ENCODE measurements at places on chromosomes 4 and X.
A peak's percentile ranks its signal among the peaks of the same experiment; 100 is the strongest.

- DNase-seq, result peak; percentile 40
Measured at GRCh38 chr4:15470128-15470475, 420 bp downstream of the CC2D2A start.

DNA sequence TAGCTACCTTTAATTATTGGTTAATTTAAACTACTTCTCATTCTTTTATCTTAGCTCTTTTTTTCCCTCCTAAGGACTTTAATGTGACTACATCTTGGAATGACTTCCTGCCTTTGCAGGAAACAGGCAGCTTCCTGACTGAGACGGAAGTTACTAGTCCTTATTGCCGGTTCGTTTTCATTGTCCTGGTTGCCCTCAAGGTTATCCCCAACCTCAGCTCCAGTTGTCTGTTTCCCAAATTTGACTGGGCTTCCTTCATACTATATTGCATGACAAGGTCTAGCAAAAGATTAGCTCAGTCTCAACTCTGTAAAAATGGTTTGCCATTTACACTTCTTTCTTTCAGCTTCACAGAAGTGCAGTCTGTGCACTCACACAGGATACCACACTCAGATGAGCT is 109.9 kb upstream of the DDX53 start:
- DNase-seq, result no peak

- no peak for DNase-seq
Measured at GRCh38 chr4:30295652-30296051, 424.5 kb upstream of the PCDH7 start.

DNA sequence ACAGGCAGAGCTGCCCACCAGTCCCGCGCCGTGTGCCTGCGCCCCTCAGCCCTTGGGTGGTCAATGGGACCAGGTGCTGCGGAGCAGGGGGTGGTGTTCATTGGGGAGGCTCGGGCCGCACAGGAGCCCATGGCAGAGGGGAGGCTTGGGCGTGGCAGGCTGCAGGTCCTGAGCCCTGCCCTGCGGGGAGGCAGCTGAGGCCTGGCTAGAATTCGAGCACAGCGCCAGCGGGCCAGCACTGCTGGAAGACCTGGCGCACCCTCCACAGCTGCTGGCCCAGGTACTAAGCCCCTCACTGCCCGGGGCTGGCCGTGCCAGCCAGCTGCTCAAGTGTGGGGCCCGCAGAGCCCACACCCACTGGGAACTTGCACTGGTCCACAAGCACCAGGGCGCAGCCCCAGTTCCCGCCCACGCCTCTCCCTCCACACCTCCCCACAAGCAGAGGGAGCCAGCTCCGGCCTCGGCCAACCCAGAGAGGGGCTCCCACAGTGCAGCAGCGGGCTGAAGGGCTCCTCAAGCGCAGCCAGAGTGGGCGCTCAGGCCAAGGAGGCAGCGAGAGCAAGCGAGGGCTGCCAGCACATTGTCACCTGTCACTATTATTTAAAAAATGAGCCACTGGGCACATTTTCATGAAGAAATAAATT is 645.8 kb downstream of the CENPC start:
- DNase-seq, result no peak

- no peak for DNase-seq
Measured at GRCh38 chrX:70426286-70427278, 3.5 kb downstream of the GDPD2 start.

DNA sequence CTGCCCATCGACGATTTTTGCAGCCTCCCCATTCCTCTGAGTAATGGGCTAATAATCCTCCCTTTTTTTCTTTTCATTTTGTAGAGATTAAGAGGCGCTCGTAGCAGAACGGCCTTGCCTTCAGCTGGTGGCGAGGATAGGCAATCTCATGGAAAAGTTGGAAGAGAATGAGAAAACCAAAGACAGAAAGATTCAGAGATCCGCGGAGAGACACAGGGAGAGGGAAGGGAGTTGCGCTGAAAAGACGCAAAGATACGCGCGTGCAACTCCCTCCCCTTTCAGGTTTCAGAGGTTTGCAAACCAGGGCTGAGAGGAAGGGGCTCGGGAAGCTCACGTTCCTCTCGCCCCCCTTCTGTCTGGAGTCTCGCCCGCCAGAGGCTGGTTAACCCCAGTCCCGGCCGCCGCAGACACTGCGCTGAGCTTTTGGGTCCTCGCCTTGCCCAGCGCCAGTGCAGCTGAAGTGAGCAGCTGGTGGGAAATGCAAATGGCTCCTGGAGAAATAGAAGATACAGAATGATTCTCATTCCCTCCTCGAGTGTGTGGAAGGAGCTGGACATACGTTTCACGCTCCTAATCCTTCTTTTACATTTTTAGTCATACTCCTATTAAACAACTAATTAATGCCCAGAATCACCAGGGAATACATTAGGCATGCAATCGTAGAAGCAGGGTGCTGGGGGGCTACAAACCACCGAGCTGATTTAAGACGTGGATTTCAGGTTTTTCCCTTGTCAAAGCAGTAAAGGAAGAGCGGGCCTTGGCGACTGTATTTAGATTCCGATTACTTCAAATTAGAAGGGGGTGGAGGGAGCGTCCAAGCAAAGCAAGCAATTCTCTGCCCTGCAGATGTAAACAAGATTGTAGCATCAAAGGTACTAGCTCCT is 16.6 kb upstream of the PITX2 start:
- DNase-seq, result no peak

- DNase-seq, result no peak
Measured at GRCh38 chr4:181601103-181601502, 642.1 kb upstream of the TENM3 start.

GRCh38 chr4:48907706-48908477 is 1.3 kb upstream of the OCIAD2 start:
- no peak for DNase-seq

- DNase-seq, result peak; percentile 91
Measured at GRCh38 chr4:85952528-85952927, 407.3 kb downstream of the MAPK10 start.

DNA sequence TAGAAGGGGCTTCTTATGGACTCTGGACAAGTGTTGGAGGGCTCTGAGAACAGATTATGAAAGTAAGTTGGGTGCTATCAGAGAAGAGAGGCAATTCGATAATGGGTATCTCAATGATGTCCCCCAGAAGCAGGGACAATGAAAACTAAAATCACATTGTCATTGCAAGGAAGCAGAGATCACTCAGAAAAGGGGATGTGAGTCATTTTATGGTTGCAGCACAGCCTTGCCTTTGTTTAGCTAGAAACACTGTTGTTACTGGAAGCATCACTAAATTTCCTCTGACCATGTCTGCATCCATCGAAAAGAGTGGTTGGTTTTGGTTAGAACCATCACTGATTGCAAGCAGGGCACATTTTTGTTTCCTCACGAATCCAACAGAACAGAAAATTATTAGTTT is 246.8 kb upstream of the NWD2 start:
- no peak for DNase-seq

DNA sequence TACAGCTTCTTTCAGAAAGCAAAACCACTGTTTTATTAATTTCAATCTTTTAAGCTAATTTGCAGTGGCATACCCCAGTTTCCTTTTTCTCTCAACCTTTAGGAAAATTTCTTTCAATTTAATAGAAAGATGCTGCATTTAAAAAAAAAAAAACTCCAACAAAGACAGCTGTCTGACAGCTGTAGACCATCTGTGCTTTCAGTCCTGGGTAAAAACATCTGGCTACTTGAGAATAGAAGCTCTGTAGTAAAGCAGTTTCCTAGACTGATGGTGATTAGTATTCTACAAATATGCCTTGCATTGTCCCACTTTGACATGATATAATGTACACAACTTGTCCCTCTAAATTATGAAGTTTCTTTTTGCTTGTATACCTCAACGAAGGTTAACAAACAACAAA is 197.8 kb downstream of the EDA start:
- DNase-seq, result no peak

DNA sequence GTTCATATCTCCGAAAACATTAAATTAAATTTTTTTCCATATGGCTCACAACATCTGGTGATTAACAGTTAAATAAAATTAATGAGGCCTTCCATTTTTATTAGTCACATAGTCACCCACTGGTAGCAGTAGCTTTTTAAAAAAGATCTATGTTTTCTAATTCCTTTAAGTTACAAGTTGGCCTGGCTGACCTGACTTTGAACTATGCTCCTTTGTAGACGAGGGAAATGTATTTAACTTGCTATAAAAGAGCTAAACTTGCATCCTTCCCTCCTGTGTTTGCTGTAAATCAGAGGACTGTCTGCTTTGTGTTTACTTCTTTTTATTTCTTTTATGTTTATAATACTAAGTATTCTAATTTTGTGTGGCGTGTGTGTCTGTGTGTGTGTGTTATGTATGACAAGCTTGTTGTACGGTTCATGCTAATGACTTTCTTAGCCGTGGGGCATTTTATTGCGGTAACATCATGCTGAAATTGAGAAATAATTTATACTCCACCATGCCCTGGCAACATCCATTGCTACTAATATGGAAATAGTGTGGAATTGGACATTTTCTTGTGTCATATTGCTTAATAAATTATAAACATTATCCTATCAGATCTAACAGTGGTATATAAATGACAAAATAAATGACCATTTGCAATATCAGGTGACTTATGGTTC is 241.7 kb downstream of the SNCA start:
- DNase-seq, result no peak

GRCh38 chr4:70688795-70689231 is 481 bp downstream of the UTP3 start:
- no peak for DNase-seq

DNA sequence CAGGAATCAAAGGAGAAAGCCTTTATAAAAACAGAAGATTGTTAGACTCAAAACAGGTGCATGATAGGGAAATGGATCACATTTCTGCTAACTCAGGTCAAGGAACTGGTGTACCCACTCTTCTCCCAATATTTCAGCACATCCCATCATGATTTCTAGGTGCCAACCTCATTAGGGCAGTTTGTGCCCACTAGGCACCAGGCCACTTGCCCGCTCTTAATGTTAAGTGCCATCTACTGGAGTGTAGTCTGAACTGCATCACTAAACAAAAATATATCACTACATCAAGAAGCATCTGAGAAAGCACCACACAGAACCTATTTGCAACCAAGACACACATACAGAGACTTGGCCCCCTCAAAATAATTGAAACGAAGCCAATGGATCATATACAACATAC is 140.4 kb upstream of the GRID2 start:
- peak; percentile 3 for DNase-seq

DNA sequence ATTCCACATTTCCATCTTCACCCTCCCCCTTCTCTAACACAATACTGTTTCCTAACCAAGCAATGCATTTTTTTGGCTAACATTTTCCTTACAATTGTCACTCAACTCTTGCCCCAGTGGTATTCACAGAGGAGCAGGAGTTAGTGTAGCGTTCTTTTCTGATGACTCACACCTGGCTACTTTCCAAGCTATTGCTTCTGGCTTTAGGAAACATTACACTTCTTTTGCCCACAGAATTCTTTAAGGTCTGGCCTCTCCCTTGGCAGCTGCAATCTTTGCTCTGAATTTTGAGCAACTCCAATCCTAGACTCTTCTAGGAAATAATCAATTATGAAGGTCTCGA is 27.5 kb upstream of the PDGFC start:
- DNase-seq, result peak; percentile 99

GRCh38 chrX:118208481-118208880 is 91.9 kb upstream of the KLHL13 start:
- no peak for DNase-seq

All from renal cortical epithelial cell (primary cell).